ENCODE measurements at places on chromosomes 16 and 17.

GRCh38 chr16:88558457-88559442, 11.5 kb upstream of the ZC3H18 start:
- DNase-seq: peak; percentile 42

- no peak for DNase-seq
These were observed 36.4 kb downstream of the FOXL1 start for GRCh38 chr16:86614699-86615098.

DNA sequence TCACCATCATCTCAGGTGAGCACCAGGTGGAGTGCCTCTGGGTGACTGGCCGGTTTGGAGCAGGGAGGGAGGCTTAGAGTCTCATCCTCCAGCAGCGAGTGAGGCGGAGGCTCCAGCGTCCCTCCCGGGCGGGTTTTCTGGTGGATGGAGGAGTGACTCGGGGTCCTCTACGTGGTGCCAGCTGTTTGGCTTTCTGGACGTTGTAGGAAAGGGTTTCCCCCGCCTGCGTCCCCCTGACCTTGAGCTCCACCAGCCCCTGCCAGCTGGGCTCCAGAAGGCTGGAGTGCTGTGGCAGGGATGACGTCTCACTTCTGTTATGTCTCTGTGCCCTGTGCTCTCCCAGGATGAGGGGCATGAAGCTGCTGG, 522 bp downstream of the DNASE1 start:
- no peak for DNase-seq

DNA sequence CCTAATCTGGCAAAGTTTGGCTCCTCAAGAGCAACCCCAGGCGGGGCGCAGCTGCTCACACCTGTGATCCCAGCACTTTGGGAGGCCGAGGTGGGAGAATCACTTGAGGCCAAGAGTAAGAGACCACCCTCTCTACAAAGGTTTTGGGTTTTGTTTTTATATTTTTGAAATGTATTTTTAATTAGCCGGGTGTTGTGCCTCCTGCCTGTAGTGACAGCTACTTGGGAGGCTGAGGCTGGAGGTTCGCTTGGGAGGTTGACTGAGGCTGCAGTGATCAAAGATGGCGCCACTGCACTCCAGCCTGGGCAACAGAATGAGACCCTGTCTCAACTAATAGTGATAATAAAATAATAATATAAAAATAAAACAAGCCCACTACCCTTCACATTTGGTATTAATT, 756 bp upstream of the USP7 start:
- no peak for DNase-seq

GRCh38 chr16:49890876-49891275, 35.0 kb upstream of the ZNF423 start:
- DNase-seq: no peak

- no peak for DNase-seq
These were observed 184.4 kb upstream of the CDH11 start for GRCh38 chr16:65306300-65306699.

GRCh38 chr16:7992616-7993015, 597.7 kb downstream of the TMEM114 start:
- DNase-seq: no peak

DNA sequence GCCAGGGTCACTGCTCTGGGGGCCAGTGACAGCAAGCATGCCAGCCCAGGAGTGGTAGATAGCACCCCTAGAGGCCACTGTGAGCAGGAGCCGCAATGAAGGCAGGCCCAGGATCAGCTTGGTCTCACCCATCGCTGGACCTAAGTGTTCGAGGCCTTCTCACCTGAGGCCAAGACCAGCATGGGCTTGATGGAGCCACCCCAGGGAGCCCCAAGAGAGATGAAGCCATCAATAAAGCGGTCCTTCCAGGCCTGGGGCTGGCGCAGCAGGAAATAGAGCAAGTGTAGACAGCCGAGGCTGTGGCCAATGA, 1.8 kb downstream of the LCAT start:
- peak; percentile 25 for DNase-seq

DNA sequence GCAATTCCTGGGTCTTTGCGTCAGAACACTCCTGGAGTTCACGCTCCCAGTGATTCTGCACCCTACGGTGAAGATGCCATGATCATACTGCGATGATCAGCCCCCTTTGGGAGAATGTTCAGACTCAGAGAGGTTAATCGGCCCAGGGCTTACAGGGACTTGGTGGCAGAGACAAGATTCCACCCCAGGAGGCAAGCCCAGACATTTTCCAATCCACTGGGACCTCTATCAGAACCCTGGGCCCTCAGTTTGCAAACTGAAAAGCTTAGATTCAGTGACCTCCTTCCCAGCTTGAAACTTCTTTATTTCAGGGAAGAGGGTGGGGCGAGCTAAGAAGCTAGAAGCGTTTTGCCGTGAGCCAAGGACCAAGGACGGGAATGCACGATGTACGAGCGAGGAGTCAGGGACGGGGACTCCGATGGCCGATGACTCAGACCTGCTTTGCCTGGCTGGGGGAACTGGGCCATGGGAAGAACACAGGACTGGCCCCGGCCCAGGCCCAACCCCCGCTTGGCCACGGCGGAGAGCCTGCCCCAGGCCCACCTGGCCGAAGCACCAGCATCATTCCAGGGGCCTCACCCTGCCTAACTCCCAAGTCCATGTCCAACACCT, 34.7 kb downstream of the SOCS3 start:
- no peak for DNase-seq

DNA sequence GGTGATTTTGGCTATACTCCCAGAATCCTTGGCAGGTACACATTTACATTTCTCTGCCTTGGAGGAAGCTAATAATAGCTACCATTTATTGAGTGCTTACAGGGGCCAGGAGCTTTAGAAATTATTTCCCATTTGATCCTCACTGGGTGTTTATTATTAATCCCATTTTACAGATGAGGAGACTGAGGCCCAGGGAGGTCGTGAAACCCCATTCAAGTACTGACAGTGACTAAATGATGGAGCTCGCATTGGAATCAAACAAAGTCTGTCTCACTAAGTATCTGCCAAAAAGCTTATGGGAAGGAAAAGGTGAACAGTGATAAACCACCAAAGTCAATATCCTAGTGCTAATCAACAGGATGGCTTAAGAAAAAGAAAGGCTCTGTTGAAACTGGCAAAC, 33.3 kb upstream of the XYLT1 start:
- DNase-seq: no peak

DNA sequence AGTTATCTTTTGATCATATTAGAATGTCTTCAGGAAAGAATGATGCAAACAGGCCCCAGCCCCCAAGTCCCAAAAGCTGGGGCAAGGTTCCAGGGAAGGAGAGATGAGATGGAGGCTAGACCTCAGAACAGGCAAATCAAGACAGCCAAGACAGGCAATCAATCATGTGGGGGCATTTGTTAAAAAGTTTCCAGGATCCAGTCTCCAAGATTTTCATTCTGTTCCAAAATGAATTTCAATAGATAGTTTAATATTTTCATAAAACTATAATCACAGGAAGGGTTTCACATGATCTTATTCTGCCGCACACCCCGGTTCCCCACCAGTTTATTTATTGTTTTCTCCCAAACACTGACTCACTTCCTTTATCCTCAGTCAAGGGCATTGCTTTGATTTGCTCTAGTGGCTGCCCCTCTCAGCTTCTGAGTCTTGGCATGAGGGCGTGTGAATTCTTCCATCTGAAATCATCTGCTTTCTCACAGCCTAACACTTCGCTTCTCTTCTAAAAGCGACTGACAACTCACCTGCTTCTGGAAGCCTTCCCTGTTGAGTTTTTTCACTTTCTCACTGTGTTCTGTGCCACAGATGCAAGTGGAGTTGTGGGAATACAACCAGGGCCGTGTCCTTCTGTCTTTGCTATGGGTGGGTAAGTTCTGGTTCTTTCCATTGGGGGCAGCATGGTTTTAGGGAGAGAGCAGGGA, 12.2 kb upstream of the TERF2 start:
- peak; percentile 89 for DNase-seq

DNA sequence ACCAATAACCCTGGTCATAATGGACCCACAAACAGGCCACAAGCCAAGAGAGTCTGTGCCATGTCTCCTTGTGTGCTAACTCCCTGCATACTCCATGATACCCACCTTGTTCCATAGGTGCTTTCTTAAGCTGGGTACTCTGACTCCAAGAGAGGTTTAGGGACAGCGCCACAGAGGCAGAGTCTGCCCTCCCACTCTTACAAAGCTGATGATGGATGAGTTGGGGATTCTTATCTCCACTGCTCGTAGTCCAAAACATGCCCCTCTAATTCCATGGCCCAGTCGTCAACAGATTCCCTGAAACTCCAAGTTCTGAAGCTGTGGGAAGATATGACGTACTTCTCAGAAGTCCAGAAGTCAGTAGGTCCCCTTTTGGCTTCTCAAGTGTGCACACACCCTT, 184.4 kb upstream of the CCL2 start:
- DNase-seq: no peak

- DNase-seq: no peak
These were observed 39.8 kb downstream of the TMEM11 start for GRCh38 chr17:21174186-21174585.

GRCh38 chr17:5921512-5922282, 148.5 kb upstream of the WSCD1 start:
- DNase-seq: peak; percentile 42

GRCh38 chr16:79164388-79164995, 436.0 kb downstream of the MAF start:
- no peak for DNase-seq

DNA sequence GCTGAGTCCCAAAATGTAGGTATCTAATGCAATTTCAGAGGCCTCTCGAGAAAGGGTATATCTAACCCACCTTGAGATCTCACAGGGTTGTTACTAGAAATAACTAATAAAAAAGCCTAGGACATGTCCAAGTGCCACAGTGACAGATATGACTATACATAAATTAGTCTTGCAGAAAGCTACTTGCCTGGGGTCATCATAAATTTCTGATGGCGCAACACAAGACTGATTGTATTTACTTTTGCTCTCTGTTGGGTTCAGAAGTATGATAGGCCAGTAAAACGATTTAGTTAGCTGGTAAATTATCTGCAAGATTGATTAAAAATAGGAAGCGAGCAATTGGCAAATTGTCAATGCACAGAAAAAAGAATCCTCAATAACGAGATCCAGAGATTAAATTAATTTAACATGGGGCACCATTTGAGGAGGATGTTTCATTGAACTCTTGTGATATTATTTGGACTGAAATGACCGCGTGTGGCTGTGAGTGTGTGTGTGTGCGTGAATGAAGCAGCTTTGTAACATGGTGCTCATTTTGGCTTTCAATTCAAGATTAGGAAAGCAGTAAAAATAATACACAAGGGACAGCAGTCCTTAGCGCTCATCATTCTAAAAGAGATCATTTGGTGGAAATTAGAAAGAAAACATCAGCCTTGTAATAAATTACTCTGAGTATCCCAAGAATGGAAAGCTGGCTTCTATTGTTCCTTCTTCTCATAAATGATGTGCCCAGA, 157.4 kb upstream of the ZFHX3 start:
- DNase-seq: no peak

DNA sequence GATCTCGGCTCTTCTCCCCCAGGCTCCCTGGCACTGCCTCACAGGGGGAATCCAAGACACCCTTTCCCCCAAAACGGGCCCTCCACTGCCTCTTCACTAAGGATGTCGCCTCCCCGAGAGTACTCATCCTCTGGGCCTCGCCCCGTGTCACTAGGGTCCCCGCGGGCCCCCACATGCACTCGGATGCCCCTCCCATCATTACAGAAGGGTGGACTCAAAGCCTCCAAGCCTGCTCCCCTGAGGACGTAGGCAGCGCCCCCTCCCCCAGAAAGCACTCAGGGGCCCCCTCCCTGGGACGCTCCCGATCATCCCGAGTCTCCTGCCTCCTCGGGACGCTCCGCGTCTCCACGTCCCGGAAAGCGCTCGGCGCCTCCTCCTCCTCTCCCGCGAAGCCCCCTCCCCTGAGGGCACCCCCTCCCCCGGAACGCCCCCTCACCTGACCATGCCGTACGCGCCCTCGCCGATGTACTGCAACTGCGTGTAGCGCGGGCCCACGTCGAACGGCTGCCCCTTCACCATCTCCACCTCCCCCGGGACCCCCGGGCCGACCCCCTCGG, 338 bp downstream of the MAPK3 start:
- DNase-seq: no peak

- no peak for DNase-seq
These were observed 3.0 kb downstream of the CCNF start for GRCh38 chr16:2432286-2432685.

- DNase-seq: peak; percentile 43
These were observed 29.6 kb downstream of the NFAT5 start for GRCh38 chr16:69595127-69596036.

GRCh38 chr17:5913032-5913531, 157.1 kb upstream of the WSCD1 start:
- no peak for DNase-seq

DNA sequence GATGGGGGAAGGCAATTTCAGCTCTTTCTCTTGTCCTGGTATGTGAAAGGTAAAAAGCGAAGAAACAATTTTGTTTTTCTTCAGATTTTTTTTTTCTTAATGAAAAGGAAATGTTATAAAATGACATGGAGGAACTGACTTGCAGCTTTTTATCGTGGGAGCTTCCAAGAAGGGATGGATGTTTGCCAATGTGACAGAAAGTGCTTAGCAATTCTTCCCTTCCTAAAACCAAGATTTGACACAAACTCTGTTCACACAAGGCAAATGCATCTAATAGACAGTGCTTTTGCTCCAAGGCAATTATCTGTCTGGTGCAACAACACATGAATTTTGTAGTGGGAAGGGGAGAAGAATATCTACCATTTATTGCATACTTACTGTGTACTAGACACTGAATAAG, 988.5 kb downstream of the CDH11 start:
- no peak for DNase-seq

DNA sequence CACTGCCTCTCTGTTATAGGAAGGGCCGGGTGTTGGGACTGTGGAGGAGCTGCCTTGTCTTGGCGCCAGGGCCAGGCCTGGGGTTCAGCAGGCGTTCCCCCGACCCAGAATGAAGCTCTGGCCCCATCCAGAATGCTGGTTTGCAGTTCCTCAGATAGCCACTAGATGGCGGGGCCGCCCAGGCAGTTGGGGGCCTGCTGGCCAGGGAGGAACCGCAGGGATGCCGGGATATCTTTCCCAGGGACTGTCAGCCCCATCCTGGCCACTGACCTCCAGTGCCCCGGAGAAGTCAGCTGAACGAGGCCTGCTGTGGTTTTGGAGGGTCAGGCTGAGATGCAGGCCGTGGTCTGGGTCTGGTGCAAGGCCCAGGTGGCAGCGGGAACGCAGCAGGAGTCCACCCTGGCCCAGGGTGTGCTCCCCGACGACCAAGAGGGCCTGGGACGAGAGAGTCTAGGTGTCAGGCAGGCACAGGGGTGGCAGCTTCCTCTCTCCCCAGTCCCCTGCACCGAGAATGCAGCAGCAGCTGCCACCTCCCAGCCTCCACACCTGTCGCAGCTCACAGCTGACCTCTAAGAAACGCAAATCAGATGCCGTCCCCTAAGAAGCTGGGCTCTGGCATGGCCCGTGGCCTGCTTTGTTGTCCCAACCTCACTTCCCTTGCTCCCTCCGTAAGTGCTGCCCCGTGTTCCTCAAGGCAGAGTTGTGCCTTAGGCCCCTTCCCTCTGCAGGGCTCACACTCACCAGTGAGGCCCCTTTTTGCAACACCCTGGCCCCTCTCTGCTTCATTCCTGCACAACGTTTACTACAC, 51.2 kb downstream of the RMI2 start:
- no peak for DNase-seq

DNA sequence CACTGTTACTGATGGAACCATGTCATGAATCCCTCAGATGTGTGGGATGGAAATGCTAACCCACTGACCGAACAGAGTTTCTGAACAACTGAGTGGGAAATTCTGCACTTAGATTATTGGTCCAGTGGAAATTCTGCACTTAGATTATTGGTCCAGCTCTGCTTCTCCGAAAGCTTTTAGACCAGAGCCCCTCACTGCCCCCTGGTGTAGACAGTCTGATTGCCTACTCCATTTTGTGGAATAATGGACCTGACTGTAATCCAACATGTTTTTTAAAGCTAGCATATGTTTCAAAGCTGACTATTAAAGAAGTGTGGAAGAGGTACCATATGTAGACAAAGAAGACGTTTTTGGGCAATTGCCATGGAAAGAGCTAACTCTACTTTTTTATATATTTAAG, 50.3 kb upstream of the TBX2 start:
- no peak for DNase-seq

Measured in SW 1271 (cell line).